Stimulated activated CD4-positive, alpha-beta T cell treated with anti-CD3 and anti-CD28 coated beads, Interleukin-4, amount 100 ng/mL, for 1 hour (primary cell): ENCODE measurements at places on chromosomes 5 and 9.

- DNase-seq: no peak
Measured at GRCh38 chr5:152466085-152466745, 61.1 kb upstream of the NMUR2 start.

DNA sequence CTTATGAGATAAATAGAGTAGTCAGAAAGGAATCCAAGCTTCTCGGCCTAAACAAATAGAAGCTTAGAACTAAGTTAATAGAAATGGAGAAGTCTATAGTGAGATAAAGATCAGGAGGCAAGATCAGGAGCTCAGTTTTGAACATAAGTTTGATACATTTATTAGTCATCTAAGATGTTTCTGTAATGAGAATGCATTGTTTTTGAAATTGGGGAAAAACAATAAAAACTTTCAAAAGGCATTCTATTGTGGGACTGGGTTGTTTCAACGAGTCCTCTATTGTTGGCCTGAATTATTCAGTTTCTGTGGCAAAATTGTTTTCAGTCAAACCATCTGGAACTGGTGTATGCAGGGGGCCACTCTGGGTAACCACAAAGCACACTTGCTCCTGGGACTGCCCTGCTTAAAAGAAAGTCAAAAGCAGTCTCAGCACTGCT is 181.0 kb upstream of the CLINT1 start:
- no peak for DNase-seq

GRCh38 chr9:88917375-88917774 is 73.9 kb upstream of the S1PR3 start:
- no peak for DNase-seq

- no peak for DNase-seq
Measured at GRCh38 chr5:55004729-55005128, 19.3 kb upstream of the GZMK start.

- no peak for DNase-seq
Measured at GRCh38 chr9:133664173-133665050, 28.2 kb downstream of the DBH start.

DNA sequence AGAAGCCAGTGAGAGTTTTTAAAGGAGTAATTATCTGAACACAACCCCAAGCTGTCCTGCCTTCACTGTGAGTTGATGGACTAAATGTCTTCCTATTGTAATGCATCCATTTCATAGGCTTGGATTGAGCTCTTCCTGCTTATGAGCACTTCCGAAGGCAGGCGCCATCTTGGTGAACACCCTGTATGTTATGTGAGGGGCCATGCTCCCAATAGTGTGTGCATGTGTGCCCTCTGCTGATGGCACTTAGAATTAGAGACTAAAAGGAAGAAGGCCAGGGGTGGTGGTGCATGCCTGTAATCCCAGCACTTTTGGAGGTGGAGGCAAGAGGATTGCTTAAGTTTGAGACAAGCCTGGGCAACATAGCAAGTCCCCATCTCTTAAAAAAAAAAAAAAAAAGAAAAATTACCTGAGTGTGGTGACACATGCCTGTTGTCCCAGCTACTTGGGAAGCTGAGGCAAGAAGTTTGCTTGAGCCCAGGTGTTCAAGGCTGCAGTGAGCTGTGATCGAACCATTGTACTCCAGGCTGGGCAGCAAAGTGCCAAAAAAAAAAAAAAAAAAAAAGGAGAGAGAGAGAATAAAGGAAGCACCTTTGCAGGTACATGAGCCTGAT is 65.0 kb downstream of the C9orf152 start:
- DNase-seq: no peak

GRCh38 chr5:131364507-131365050 is 100.7 kb downstream of the CDC42SE2 start:
- DNase-seq: no peak

DNA sequence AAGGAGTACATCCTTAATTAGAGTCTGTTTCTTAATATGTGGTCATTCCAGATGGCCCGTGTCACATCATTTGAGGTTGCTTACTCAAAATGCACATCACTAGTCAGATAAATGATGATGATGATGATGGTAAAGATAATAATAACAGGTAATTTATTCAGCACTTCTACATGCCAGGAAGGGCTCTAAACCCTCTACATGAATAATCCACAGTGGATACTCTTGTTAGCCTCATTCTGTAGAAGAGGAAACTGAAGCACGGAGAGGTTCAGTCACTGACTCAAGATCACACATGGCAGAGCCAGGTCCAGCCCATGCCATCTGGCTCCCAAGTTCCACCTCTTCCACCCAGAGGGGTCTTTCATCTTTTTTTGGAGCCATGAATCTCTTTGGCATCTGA is 11.7 kb downstream of the SH3PXD2B start:
- no peak for DNase-seq

DNA sequence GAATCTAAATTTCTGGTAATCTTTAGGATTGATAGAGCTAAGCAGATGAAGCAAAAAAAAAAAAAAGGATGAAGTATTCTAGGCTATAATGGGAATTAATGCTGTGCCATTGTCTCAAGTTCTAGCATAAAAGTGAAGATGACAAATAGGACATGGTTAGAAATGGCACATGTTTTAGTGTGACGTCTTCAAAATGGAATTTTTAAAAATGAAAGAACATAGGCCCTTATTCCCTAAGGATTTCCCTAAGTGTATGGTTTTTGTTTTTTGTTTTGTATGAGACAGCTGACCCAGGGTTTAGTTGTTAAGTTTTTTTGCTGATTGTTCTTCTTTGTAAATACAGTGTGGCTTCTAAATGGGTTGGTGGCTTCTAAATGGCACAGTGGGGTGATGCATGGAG is 7.1 kb downstream of the TLE4 start:
- no peak for DNase-seq

DNA sequence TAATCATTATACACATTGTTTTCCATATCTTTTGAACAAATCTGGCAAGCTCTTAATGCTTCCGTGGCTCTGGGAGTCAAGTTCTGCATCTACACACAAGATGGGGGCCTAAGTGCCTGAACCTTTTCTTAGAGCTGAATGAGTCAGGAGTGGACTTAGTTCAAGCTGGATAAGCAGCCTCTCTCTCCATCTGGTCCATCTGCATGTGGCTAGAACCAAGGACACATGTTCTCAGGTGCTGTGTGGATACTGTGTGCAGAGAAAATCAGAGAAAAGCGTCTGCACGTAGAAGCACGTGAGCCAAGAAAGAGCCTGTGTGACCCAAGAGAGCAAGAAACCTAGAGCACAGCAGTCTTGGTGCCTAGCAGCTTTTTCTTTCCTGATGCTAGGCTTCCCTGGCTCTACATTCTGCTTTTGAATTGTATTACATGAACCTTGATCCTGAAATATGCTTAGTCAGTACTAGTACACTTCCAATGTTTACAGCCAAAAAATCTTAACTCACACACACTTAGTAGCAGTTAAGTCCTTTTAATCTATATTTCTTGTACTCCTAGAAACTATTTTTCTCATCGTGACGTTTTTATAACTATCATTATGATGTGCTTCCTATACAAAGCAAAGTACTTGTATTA is 1798.9 kb downstream of the MAT2B start:
- DNase-seq: no peak

DNA sequence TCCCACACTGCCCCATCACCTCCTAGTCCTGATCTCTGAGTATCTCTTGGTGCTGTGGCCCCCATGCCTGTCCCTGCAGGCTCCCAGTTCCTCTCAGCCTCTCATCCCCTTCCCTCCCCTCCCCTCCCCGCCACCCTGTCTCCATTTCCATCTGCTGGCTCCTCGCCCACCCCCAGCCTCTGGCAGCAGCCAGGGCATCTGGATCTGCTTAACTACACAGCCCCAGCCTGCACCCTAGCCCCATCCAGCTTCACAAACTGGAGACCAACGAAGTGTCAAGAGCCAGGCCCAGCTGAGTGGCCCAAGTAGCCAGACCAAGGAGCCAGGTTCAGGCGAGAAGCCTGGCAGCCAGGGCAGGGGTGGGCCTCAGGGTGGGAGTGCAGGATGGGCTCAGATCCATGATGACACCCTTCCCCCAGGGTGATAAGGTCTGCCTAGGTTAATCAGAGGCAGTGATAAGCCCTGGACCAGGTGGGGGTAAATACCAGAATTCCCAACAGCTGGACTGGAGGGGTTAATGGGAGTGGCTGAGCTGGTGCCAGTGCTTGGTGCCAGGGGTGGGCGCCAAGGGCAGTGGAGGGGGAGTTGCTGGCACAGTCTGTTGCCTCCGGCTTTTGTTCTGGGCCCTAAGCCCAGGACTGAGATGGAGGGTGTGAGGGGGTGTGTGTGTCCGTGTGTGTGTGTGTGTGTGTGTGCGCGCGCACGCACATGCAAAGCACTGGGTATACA is 2.5 kb downstream of the IL11RA start:
- no peak for DNase-seq

DNA sequence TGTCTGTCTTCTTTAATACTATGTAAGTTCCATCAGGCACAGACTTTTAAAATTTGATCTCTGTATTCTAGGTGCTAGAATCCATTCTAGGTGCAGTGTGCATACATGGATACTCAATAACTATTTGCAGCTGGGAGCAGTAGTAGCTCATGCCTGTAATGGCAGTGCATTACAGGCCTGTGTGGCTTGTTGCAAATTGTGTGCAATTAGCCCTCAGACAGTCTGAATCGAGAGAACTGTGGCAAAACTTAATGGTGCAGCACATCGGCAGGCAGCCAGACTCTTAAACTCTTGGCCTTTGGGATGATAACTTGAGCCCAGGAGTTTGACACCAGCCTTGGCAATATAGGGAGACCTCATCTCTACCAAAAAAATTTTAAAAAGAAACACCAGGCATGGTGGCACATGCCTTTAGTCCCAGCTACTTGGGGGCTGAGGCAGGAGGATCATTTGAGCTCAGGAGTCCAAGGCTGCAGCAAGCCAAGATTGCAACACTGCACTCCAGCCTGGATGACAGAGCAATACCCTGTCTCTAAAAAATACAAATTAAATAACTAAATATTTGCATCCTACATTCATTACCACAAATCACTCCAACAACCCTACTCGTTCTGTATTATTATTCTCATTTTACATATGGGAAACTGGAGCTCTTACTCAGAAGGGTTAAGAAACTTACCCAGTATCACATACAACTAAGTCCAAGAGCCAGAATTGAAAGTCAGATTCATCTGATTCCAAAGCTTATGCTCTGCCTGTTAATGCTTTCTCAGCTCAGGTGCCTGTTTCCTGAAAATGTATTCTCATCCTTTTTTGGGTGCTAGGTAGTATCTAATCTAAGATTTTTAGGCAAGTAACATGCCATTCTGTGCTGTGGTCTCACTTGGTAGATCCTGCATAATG is 30.1 kb downstream of the PRKACG start:
- DNase-seq: no peak

GRCh38 chr9:100351508-100351907 is 1.2 kb downstream of the TEX10 start:
- DNase-seq: no peak

- DNase-seq: no peak
Measured at GRCh38 chr5:32272746-32273145, 40.0 kb downstream of the MTMR12 start.

DNA sequence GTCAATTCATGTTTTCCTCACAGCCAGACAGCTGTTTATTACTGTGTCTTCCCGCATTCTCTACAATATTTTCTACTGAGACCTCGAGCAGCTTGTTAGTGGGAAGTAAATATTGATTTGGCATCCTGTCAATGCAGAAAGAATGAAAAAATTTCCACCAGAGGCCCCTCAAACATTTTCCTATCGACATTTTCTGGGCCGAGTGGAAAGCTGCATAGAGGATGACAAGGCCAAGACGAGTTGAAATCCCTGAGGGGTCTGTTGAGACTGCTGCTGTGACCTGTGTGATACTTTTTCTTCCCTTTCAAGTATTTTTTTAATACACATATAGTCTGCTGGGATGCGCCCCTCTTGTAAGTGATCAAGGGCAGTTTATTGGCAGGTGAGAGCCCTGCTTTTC is 91.4 kb upstream of the SH3GL2 start:
- DNase-seq: no peak

- no peak for DNase-seq
Measured at GRCh38 chr5:14408969-14409586, 172.5 kb upstream of the OTULINL start.

- DNase-seq: no peak
Measured at GRCh38 chr5:135119481-135119880, 85.5 kb upstream of the PITX1 start.

DNA sequence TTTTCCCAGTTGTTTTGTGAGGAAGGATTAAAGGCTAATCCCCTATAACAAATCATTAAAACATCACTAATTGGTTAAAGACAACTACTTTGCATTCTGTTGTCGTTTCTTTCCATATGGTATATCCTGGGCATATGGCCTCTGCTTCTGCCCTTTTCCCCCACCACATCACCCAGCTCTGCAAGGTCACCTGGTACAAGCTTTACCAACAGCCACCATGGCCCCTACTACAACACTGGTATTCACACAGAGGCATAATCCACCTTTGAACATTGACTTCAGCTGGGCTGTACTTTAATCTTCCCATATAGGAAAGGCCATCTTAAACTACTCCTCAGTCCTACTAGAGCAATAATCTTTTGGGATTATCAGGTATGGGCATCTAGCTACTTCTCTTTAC is 866.1 kb downstream of the TLE4 start:
- DNase-seq: no peak

GRCh38 chr5:71591100-71591499 is 4.0 kb downstream of the MCCC2 start:
- no peak for DNase-seq

DNA sequence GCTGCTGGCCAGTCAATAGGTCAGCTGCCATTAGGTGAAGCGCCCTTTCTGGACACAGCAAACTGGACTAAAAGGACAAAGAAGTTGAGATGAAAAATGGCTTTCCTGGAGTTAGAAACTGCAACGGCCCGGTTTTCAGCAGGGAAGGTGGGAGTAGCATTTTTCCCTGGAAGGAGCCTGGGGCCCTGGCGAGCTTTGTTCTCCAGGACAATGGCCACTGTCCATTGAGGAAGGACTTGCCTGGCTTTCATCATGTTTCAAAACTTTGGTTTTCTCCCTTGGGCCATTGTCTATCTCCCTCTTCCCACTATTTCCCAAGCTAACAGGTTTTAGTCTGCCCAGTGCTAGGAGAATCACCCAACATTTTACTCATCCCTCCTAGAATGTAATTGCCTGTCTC is 56.2 kb downstream of the MOCS2 start:
- no peak for DNase-seq

DNA sequence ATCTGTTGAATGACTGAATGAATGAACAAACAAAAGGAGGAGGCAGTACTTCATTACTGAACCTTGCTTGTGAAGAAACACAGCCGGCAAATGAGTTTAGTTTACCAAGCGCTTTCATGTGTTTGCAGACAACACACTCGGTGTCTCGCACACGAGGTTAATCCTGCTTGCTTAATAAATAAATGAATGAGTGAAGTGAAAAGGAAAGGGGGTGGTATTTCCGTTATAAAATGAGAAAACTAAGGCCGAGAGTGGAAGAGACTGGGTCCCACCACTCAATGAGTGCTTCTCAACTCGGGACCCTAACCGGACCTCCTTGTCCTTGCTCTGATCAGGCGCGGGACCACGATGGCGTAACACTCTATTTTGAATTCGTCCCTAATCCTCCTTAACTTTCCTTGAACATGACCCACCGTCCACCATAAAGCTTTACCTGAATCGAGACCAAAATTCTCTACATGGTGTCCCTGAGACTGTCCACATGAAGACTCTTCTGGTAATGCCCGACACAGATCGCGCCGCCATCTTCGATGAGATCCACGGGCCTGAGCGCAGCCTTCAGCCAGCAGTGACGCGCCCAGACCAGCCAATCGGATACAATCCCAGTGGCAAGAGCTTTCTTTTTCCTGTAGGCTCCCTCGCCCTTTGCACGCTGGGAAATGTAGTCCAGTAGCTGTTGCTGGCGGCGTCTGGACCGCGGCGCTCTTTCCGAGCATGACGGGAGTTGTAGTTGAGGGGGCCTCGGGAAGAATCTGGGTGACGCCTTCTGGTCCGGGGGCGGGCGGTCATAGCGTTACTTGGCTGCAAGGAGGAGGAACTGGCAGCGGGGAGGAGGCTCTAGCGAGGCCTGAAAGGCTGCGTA is at the start of the genes MRPL50 and ZNF189:
Gene MRPL50 (minus strand): TSS at position 551 of the 862 bp plus-strand sequence. CDS start 26 bp downstream, at position 525.
Gene ZNF189 (plus strand): TSS at position 784 of the 862 bp plus-strand sequence. CDS start 306 bp downstream, outside the sequence.
- peak; percentile 93 for DNase-seq
